ENCODE measurements at places on chromosomes 13 and 19. TPM values are rescaled to one million over a fixed set of nuclear protein-coding genes. Genes with fewer than 3 reads are reported as not detected.
A peak's percentile ranks its signal among the peaks of the same experiment; 100 is the strongest.

The CEACAM4 gene
- total RNA-seq, result not detected

The THOP1 gene
- 160 TPM for total RNA-seq

The HCST gene
- total RNA-seq, result not detected

DNA sequence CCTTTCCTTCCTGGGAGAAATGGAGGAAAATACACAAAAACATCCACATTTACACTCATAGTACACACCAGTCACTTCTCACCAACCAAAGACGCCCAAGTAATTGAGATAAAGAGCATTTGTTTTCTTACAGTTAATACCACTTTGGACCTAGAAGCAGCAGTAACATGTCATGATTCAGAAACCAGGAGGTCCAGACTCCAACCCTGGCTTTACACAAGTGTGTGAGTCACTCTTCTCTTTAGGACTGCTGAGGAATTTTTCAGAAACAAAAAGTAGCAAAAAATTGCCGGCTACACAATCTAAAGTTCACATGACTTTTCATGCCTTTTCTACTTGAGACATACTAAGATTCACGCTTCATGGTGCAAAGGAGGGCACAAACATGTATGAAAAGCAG, 42.1 kb downstream of the TUBGCP3 start:
- DNase-seq, result peak; percentile 55

GRCh38 chr19:12754465-12755196, 3.0 kb downstream of the BEST2 start:
- DNase-seq, result no peak

DNA sequence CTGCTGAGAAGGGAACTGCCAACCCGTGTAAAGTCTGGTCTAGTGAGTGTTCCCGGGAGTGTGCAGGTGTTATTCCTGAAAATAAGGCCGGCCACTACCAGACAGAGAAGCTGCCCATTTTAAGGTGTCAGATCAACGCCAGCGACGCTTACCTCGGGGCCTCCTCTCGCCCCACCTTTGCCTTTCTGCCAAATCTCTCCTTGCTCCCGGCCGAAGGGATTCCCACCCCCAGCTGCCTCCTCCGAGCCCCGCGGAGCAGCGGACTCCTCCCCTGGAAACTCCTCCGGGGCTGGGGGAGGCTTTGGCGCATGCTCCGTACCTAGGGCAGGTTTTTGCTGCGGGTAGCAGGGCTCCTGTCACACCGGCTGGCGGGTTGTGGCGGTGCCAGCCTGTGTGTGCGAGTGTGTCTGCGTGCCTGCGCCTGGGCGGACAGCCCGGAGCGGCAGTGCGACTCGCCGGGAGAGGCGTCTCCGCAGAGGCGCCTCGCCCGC, at the start of gene HS6ST3:
TSS of gene HS6ST3 (plus strand) at position 359 of the 491 bp plus-strand sequence.
- DNase-seq, result peak; percentile 26
